Stimulated activated CD4-positive, alpha-beta T cell treated with anti-CD3 and anti-CD28 coated beads, Interleukin-2, amount 100 ng/mL, for 24 hours (primary cell): ENCODE measurements at places on chromosomes 2 and 18.

GRCh38 chr2:227939271-227940027, 68.0 kb downstream of the DAW1 start:
- DNase-seq: no peak

DNA sequence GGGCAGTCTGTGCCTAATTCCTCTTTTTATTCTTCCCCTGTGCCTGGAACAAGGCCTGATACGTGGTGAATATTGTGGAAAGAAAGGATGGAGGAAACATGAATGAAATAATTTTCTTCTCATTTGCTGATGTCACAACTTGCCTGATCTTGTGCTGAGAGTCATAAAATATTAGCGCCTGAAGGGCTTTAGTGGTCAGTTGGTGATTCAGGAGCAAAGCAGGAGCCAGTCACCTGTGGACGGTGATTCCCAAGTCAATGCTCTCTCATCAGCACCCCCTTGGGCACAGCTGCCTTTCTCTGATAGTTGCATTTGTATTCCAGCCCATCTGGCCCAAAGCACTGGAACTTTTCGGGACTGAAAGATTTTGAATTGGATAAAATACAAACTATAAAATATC, 502.6 kb upstream of the RAB12 start:
- no peak for DNase-seq

DNA sequence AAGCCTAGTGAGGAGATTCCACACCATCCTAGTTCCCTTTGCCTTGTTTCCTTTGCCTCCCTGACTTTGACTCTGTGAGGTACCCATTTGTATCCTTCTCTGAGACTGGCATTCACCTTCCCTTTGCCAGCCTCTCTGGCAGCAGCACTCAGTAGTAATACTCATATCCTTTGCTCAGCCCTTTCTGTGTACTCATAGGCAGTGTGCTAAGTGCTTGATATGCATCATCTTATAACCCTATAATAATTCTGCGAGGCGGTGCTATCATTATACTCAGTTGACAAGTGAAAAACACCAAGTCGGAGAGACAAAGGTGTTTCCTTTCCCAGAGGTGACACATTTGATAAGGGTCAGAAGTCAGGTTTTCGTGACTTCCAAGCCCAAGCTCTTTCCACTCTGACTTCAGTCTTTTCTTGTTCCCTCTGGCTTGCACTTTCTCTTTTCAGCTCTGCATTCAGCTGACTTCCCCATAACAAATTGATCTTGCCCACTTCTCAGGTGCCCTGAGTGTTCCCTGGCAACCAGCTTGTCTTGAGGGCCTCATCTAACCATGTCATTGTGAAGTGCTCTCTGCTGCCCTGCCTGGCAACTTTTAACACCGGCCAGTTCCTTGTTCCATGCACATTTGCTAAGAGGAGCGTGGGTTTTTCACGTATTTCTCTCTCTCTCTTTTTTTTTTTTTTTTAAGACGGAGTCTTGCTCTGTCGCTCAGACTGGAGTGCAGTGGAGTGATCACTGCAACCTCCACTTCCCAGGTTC, 94.5 kb upstream of the UPP2 start:
- DNase-seq: no peak

DNA sequence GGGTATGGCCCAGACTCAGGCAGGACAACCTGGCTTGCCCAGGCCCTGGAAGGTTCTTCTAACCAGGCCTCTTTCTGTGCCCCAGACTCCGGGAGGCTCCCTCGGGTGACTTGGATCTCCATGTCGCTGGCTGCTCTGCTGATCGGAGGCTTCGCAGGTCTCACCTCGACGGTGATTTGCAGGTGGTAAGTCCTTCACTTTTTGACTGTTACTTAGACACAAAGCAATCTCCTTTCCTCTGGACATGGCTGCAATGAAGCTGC, 103.5 kb downstream of the TPO start:
- no peak for DNase-seq

- no peak for DNase-seq
Observed at GRCh38 chr2:7559791-7560190, 642.6 kb downstream of the RNF144A start.
